ENCODE measurements at places on chromosomes 1 and 21.

GRCh38 chr1:204074274-204075138 is 1.6 kb downstream of the SOX13 start:
- no peak for DNase-seq

- DNase-seq = no peak
Measured at GRCh38 chr1:176617881-176618280, 154.9 kb downstream of the PAPPA2 start.

- no peak for DNase-seq
Measured at GRCh38 chr1:241330619-241331327, 26.2 kb downstream of the RGS7 start.

- no peak for DNase-seq
Measured at GRCh38 chr1:243234978-243235647, 20.0 kb downstream of the CEP170 start.

DNA sequence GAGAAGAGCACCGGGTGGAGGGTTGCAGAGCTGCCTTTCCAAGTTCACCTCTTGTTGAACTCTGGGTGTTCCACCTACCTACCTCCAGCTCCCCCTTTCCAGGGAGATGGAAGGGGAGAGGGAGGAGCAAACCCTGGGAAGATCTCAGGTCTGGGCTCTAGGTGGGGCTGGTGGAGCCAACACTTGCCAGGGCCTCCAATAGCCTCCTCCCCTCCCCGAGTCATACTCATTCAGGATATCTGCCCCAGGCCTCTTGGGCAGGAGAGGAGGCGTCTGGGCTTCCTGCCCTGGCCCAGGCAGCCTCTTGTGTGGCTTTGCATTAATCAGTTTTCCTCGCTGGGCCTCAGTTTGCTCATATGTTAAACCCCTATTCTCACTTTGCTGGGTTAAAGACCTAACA is 13.4 kb downstream of the RAP1GAP start:
- DNase-seq = no peak

GRCh38 chr21:42424914-42425541 is 21.3 kb downstream of the UBASH3A start:
- DNase-seq = no peak

- DNase-seq = no peak
Measured at GRCh38 chr1:92764116-92764515, 20.8 kb downstream of the EVI5 start.

- no peak for DNase-seq
Measured at GRCh38 chr1:94623560-94624148, 82.1 kb upstream of the F3 start.

DNA sequence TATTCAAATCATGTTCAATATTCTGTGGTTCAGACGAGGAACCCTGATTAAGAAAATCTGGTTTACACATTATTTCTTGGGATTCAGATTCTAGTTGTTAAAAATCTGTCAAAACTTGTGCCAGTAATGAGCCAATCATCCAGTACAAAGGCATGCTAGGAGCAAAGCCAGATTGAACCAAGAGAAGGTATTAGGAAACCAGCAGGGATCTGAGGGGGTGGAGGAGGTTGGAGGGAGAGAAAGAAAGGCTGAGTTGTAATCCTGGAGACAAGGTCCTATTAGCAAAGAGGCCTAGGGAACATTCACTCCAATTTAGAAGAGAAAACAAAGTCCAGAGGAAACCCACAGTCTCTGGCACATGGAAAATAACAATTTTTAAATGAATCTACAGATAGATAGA is 352.9 kb downstream of the LTN1 start:
- DNase-seq = no peak

DNA sequence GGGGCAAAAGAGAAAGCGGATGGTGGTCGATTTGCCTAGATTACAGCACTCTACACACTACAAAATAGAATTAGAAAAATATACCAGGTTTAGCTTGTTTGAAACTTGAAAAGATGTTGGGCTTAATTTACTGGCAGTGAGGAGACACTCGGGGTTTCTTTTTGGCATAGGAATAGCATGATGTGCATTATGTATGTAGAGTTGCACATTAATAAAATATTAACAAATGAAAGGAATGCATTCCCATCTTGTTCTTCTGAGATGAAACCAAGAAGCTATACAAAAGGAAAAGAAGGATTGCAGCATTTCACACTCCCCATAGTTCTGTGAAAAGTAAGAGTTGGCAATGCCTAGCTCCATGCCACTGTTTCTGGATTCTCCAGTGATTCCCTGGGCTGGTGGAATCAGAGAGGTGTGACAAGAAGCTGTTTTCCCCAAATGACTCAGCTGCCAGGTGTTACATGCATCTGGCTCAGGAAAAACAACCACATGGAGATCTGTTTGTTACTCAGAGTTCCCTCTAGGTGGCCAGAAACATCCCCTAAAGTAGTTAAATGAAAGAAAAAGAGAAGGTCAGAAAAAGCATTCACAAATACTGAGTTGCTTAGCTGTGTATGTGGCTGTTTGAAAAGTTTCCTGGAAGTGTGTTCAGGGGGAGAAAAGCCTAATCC is 115.6 kb downstream of the UCK2 start:
- DNase-seq = no peak

DNA sequence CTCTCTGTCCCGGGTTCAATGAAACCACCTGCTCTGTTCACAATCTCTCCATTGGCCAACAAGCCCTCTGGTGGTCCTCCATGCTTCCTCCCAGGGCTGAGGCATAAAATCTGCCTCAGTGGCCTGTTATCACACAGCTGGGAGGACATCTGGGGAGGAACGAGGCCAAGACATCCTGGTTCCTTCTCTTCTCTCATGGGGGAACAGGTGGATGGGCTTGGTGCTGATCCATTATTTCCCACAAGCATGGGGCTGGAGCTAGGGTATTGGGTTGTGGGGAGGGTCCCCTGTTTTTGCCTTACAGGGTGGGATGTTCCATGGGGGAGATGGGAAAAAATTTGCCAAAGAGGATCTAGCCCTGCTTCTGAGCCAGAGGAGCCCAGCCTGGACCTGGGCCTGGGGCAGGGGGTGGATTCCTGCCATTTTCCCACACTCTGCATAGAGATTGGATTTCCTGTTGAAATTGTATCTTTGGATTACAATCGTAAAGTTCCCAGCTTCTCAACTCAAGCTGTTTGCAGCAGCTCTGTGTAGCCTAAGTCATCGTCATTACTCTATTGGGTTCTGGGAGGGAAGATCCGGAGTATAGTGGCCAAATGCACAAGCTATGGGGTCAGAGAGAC is 124.7 kb downstream of the NAV1 start:
- DNase-seq = no peak

GRCh38 chr21:35048706-35049617 is at the start of gene RUNX1:
RUNX1 (minus strand) TSS chr21:35049302.
- no peak for DNase-seq

DNA sequence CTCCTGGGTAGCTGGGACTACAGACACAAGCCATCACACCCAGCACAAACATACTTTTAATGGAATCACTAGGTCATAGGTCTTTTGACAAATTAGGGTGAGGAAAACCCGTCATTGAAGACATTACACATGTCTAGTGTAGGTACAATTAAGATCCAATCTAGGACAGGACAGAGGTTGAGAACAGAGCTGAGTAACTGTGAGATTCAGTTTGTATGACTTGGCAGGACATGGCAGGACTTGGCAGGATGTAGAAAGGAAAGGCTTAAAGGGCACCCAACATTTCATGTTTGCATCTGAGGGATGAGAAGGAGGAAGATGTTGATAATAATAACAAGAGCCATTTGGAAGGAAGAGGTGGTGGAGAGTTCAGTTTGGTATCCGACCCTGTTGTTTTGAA is 483.8 kb downstream of the PCP4 start:
- DNase-seq = no peak

DNA sequence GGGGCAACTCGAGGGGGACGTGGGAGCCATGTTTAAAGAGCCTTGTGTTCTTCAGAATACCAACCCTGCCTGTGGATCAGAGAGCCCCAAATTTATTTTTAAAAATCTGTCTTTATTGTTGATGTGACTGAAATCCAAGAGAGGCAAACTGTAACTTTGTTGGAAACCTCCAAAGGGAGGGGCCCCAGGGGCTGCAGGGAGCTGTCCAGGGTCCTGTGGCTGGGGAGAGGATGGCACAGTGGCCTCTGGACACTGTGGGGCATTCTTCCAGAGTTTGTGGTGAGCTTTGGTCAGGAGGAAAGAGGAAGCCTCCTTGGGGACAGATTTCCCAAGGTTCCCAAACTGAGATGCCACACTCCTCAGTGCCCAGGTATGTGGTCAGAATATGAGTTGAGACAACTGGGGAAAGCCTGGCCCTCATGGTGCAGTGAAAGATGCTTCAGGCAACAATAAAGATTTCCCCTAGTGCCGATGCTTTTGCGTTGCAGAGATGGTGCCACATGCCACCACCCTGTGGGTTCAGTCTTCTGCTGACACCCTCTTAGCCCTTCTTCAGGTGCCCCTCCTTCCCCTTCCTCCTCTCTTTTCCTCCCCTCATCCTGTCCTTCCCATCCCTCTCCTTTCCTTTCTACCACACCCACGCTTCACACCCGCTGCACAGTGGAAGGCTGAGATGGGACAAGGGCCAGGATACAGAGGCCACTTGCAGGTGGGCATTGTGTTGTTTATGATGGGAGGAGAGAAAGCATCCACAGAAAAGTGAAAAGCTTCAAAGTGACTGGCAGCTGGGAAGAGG is 122.1 kb downstream of the UCK2 start:
- DNase-seq = no peak

- DNase-seq = no peak
Measured at GRCh38 chr1:162682013-162682419, 49.8 kb downstream of the DDR2 start.

GRCh38 chr1:65524931-65525265 is 104.4 kb downstream of the LEPR start:
- DNase-seq = no peak

GRCh38 chr1:31617218-31617915 is at the start of gene HCRTR1:
HCRTR1 (plus strand) TSS chr1:31617689; CDS start chr1:31619193, 1,504 bp downstream.
- no peak for DNase-seq

DNA sequence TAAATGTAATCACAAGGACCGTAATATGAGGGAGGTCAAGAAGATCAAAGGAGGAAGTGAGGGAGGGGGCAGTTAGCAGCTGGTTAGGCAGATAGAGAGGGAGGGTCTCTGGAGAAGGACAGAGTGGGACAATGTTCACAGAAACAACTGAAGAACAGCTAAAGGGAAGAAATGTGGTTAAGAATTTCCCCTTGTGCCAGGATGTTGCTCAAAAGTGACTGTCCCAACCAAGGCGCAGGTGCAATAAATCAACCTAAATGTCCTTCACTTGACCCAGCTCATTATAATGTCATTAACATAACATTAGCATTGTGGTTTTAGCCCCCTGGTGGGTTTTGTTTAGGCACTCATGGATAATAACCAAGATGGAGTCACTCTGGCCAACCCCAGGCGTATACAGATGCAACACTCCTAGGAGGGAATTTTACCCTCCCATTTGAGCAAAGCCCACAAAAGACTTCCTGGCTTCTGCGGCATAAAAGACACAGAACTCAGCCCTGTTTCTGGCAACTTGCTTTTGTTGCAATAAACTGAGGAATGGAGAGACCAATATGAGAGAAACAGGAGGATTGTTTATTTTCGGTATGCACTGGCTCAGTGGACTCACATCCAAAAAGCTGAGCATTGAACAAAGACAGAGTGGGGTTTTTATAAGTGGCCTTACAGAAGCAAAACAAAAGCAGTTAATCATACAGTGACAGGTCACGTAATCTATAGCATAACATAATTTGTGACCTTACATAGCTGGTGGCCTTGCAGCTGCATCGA is 7.3 kb upstream of the CA6 start:
- DNase-seq = no peak

Data from caudate nucleus (tissue), 63 donors.